Pulmonary artery endothelial cell (primary cell): ENCODE measurements at places on chromosomes 1 and 21. TPM values are rescaled to one million over a fixed set of nuclear protein-coding genes. Genes with fewer than 3 reads are reported as not detected.

GRCh38 chr21:28769683-28770082 is 223.0 kb downstream of the LTN1 start:
- no peak for DNase-seq

DNA sequence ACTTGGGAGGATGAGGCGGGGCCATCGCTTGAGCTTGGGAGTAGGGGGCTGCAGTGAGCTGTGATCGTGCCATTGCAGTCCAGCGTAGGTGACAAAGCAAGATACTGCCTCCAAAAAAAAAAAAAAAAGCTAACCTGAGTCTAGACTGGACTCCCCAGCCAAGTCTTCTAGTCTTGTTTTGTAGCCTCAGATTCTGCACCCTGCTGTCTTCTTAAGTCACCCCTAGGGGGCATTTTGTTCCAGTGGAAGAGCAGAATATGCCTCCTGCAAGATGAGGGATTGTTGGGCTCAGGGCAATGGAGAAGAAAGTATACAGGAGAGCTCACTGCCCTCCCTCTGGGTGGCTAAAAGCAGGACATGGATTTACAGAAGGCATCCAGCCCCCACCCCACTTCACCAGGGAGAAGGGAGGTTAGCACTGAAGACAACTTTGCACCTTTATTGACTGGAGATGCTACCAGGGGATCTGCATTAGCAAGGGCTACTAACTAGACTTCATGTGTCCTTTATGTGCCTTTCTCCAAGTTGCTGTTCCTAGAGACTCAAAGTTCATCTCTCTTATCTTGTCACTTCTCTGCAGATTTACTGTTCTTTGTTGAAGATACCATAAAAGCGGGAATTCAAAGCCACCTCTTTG is 15.3 kb upstream of the RNF187 start:
- no peak for DNase-seq

The CFHR3 gene
- total RNA-seq, result not detected in 2 replicates

GRCh38 chr1:66380452-66381212 is 153.3 kb upstream of the SGIP1 start:
- no peak for DNase-seq

DNA sequence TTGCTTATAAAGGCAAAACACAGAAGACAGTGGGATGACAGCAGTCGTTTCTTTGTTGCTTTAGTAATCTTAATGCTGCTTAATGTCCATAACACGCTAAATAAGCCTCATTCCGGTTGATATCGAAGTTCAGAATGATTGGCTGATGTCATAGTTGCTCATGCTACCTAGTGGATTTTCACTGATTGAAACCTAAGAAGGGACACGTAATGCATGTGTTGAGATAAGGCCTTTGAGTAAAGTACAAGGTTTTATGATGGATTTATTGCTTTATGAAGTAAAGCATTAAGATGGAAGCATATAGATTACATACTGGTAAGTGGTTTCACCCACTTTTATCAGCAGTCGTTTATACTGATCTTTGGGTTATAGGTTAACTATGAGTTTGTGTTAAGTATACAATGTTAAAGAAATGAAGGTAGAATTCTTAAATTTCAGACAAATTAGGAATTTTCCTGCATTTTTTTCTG is 25.1 kb downstream of the IARS2 start:
- no peak for DNase-seq

The PLPPR5 gene
- total RNA-seq, result not detected in 2 replicates

DNA sequence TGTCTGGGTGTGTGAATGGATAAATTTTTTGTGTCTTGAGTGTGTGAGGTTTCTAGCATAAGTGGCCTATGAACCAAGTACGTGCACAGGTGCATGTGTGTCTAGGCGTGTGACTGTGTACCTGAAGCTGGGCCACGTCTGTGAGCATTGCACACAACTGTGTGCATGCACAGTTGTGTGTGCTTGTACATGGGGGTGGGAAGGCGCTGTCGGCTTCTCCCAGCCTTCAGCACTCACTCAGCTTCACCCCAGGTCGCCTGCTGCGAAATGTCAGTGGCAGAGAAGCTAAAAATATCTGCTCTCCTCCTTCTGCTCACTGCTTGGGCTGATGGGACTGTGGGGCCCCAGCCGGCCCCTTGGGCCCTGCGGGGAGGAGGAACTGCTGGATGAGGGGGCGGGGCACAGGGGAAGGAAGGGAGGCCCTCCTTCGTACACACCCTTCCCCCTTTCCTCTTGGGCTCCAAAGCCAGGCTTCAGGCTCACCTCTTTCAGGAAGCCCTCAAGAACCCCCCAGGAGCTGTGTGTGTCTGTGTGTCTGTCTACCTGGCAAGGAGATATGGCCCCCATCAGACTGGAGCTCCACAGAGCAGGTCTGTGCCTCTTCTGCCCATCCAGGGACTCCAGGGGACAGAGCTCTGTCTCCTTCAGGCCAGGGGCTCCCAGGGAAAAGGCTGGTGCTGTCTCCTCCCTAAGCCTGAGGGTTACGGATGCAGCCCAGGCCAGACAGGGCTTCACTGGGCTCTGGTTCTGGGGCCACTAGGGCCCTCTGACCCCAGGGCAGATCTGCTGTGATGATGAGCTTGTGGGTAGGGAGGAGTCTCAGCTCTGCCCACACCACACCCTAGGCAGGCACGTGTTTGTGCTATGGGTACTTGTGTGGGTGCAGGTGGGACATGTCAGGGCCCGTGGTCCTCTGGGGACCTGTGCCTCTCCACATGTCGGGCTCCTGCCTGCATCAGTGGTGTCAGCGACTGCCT is 35.6 kb upstream of the WASF2 start:
- DNase-seq, result no peak

GRCh38 chr1:64087768-64088167 is 115.7 kb upstream of the UBE2U start:
- DNase-seq, result no peak

DNA sequence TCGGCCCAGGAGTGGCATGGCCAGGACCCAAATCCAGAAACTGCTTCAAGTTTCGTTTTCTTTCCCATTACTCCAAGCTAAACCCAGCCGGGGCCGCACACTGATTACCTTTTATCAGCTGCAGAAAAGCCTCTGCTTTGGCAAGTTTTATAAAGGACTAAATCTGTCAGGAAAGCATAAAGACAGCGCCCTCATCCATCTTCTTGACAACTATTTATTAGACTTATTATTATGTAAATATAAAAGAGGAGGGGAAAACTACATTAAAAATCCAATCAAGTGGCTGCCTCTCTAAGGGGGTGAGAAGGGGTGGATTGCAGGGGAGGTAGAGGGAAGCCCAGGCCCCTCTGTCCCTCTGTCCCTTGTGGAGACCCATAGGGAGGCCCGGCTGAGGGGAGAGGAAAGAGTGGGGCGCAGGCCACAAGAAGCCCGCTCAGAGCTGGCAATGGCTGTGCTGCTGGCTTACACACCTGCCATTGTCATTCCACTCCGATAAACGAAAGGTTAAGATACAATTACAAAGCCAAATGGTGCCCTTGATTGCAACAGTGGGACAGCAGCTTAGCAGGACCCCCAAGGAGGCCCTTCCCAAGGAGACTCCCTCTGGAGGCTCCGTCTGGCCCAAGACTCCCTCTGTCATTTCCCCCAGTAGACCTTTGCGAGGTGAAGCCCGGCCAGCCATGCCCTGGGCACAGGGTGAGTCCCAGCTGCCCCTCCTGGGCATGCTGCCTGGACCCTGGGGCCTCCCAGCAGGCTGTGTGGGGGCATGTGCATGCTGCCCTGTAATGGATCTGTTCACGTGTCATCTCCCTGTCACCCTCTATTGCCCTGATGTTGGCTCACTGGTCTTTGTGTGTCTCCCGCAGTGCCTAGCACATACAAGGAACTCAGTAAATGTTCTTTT is 45.4 kb downstream of the KCND3 start:
- DNase-seq, result no peak

The KRTAP19-4 gene
- not detected in 2 replicates for total RNA-seq

GRCh38 chr1:156291226-156292061 is 4.0 kb downstream of the GLMP start:
- peak; percentile 48 for DNase-seq

The MYBPH gene
- not detected in 2 replicates for total RNA-seq

GRCh38 chr1:1330366-1331067 is 563 bp upstream of the TAS1R3 start:
- DNase-seq, result no peak

The SH3BGRL3 gene
- total RNA-seq, result 29.7 and 35.7 TPM in 2 replicates

- no peak for DNase-seq
These were observed 8.9 kb upstream of the LGALS8 start for GRCh38 chr1:236514703-236515442.

The KCNQ4 gene
- 0.04 TPM in 1 of 2 replicates, not detected in the other for total RNA-seq

GRCh38 chr1:8540971-8541370 is 223.1 kb downstream of the SLC45A1 start:
- DNase-seq, result no peak
